T follicular helper cell (primary cell): ENCODE measurements at places on chromosomes 11 and 22.

DNA sequence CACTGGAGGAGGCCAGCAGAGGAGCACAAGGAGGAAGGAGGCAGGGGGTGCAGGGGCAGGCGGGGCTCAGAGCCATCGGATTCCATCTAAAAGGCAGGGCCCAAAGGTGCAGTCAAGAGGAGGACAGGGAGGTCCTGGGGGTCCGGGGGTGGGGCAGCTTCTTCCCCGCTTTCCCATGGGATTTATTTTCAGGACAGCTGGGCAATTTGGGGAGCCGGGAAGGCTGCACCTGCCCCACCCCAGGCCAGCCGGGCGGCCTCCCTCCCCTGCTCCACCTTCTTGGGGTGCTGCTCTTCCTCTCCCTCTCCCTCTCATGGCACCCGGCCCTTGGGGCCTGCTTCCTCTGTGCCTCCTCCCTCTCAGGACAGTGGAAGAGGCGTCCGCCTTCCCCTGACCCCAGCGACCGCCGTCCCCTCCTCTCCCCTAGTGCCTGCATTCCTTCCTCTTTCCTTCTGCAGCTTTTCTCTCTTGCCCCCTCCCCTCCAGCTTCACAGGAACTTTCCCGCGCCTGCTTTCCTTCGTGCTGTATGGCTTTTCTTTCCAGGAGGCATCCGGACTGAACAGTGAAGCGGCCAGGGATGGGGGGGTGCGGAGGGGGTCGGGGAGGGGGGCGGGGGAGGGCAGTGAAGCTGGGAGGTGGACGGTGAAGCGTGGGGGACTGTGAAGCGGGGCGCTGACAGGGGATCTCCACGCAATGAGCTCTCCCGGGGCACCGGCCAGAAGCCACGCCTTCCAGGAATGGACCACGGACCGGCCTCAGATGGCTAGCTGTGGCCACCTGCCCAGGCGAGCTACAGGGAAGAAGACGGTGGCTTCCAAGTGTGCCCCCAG, 26.9 kb downstream of the APOBEC3H start:
- DNase-seq: no peak

- no peak for DNase-seq
These were observed 15.1 kb upstream of the WNT11 start for GRCh38 chr11:76221365-76221764.

- DNase-seq: no peak
These were observed 84.9 kb downstream of the CTTN start for GRCh38 chr11:70483077-70483861.

DNA sequence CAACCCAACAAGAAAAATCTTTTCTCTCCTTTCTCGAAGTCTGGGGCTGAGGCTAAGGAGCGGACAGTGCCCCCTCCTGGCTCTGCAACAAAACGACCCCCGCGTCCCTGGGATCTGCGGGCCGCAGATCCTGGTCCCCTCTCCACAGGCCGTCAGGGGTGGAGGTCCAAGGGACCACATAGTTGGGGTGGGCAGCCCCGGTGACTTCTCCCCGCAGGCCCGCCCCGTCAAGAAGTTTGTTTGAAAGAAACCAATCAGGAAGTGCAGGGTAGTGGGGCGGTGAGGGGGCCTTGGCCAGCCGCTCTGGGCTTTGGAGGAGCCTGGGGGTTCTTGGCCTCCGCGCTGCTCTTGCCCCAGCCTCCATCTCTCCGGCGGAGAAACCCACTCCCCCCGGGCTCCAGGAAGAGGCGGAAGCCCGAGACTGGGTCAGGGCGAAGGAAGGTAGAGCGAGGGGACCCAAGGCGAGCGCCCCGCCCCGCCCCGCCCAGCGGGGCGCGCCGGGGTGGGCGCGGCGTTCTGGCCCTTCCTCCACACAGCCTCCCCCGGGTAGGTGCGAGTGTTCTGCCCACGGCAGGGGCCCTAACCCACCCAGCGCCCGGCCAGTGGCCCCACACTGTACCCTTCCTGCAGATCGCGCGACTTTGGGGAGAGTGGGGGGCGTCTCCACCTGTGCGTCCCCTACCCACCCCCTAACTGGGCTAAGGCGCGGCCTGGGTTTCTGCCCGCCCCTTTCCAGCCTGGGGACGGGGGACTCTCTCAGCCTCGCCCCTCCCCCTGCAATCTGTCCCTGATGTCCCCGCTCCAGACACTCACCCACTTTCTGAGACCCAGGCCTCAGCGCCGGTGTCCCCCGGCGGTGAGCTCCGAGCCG, 1.3 kb downstream of the TP53I11 start:
- no peak for DNase-seq

GRCh38 chr11:128824191-128825049, 42.7 kb downstream of the KCNJ1 start:
- DNase-seq: no peak
